ENCODE measurements at places on chromosomes 16 and 17.

- no peak for DNase-seq
Observed at GRCh38 chr16:24819462-24820040, 26.2 kb upstream of the SLC5A11 start.

DNA sequence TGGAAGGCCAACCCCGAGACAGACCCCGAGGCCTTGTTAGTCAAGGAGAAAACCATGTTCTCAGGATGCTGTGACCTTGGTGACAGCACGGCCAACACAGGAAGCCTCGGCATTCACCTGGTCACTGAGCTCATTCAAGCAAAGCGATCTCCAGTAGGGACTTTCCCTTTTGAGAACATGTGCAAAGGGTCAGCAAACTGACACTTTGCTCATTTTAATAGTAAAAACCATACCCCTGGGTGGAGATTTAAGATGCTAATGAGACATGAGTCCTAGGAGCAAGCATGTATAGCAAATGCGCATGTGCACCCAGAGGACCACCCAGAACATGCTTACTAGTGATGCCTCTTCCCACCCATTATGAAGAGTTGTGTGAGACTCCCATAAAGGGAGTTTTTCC lies 5.7 kb upstream of the SULT1A2 start:
- DNase-seq: no peak

- DNase-seq: no peak
Observed at GRCh38 chr16:68284847-68285246, 20.5 kb downstream of the SLC7A6 start.

- DNase-seq: no peak
Observed at GRCh38 chr17:35406568-35406967, 25.7 kb downstream of the SLFN12 start.

Data from stimulated activated CD4-positive, alpha-beta T cell treated with anti-CD3 and anti-CD28 coated beads, Interleukin-12 subunit alpha, Interleukin-12 subunit beta, amount 100 ng/mL, for 48 hours (primary cell).